ENCODE measurements at places on chromosomes 6 and 20.

DNA sequence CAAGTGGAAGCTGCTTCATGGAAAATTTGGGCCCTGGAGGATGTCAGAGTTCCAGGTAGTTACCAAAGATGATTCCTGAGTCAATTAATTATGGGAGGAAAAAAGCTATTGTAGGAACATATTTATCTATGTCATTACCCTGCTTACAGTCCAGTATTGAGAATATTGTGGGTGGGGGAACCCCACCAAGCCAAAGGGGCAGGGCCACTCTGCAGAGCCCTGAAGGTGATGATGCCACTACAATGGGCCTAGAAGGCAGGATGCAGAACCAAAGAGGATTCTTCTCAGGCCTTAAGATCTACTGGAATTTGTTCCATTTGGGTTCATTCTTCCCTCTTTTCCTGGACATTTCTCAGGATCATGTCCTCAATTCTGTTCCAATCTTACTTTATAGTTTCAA is 375.2 kb upstream of the MARCKS start:
- no peak for DNase-seq

GRCh38 chr6:56037601-56038000 is 162.2 kb upstream of the BMP5 start:
- no peak for DNase-seq

DNA sequence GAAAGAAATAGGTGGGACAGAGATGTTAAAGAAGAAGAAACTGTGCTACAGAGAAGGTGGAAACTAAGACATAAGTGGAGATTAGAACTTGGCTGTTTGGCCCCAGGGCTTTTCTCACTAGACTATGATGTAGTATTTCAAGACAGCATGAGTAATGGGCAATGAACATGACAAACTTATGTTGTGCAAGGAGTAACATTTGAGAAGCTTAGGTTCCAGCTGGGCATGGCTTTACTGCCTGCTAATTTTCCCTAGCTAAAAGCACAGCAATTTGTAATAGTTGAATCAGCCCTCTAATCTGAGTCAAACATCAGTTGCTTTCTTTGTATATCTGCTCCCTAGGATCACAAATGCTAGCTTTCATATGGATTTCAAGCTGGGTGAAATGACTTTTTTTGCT is 294.3 kb upstream of the BMP2 start:
- DNase-seq: no peak

DNA sequence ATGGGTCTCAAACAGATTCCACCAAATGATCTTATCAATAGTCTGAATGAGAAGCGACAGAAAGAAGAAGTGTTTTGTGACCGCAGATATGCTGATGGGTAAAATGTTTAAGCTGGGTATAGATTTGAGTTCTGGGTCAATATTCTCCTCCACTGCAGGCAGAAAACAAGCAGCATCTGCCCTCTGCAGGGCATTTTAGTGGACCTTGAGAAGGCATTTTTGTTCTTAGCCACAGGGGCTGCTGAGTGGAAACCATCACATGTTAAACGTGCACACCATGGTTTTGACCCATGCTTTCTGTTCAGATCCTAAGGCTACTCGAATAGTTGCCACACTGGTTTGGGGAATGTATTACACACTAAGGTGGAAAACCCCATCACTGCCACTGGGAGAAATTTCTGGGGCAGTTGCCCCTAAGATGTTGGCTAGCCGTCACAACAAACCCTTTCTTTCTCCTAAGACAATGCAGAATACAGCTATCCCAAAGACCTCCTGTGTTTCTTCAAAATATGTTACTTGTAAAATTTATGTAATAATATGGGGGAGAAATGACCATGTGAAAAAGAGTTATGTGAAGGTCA is 5.5 kb downstream of the POU3F2 start:
- no peak for DNase-seq

GRCh38 chr6:166045173-166045859 is 122.3 kb downstream of the TBXT start:
- no peak for DNase-seq

GRCh38 chr20:48626226-48626937 is 201.4 kb downstream of the PREX1 start:
- no peak for DNase-seq

DNA sequence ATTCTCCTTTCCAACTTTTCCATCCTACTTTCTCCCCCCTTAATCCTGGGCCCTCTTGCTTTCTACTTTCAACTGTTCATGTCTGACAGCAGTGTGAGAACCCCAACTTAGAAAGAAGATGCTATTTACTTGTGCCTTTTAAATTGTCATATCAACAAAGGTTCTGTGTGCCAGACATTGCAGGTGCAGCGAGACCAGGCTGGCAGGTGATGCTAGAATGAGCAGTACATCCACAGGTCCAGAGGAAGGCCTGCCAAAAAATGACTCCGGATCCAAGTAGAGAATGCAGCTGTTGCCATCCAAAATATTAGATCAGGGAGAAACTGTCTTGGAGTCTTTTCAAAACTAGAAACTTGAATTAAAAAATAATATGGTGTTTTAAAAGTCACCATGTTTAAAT is 510.5 kb downstream of the LMBRD1 start:
- no peak for DNase-seq

DNA sequence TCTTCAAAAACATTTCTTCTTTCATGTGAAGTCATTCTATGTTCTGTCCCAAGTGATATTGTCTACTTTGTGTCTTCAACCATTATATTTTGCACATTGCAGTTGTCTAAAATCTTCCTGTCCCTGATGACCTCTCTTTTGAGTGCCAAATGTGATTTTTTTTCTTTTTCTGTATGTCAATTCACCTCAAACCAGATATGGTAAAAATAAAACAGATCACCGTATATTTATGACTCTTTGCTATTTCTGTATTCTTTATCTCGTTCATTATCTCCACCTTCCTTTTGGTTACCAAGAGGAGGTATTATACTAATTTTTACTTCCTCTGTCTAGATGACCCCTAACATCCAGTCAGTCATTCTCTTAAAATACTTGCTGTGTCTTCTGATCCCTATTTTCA is 165.2 kb downstream of the GRIK2 start:
- DNase-seq: no peak

GRCh38 chr6:103587722-103588121 is 1272.0 kb downstream of the HACE1 start:
- DNase-seq: no peak

GRCh38 chr20:58559368-58559729 is 44.1 kb upstream of the APCDD1L start:
- no peak for DNase-seq

GRCh38 chr20:38090061-38090460 is 56.5 kb downstream of the RPRD1B start:
- no peak for DNase-seq

DNA sequence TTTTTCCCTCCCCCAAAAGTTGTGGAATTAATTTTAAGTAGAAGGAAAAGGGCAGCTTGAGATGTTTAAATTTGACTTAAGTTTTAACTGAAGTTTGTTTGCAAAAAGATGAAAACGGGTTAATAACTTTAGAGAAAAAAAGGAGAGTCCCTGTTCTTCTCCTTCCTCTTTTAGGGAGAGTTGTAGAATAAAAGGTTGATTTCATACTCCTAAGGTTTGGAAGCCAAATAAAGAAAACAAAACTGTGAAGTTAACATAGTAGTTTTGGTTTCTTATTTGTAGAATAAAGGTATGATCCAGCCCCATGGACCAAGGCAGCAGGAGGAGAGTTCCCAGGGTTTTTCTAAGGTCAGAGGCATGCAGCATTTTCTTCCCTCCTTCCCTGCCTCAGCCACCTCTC is 33.4 kb downstream of the FOXO3 start:
- no peak for DNase-seq

Measured in CD4-positive, alpha-beta T cell treated with Interleukin-4 for 4 hours (primary cell).